Naive thymus-derived CD8-positive, alpha-beta T cell (primary cell): ENCODE measurements at places on chromosomes 5 and 9.

- no peak for DNase-seq
Measured at GRCh38 chr5:87116825-87117512, 150.7 kb upstream of the RASA1 start.

DNA sequence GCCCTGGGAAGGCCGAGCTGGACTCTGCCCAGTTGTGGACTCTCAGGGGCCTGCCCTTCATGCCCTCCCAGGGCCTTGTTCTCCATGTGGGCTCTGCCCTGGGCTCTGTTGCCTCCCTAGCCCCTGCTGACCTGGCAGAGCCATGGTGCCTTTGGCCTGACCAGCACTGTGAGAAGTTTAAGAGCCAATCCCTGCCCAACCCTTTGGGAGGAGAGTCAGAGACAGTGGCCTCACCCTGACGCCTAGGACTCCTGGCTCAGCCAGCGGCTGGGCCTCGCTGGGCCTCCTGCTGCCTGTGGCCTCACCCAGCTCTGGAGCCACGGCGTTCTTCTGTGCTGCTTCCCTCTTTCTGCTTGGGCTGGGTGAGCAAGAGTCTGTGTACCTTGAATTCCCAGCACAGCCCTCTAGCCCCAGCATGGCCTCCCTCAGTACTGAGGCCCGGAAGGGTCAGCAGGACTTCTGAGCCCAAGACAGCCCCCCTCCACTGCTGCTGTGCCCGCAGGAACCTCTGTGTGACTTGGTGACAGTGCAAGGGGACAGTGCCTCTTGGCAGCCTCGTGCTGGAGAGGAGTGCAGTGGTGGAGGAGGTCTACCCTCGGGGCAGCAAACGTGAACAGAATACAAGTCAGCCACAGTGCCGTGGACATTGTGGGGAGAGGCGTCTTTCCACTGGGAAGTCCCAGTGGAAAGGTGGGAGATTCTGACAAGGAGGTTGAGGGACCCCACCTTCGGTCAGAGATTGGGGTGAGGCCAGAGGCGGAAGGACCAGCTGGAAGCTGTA lies 97.4 kb downstream of the CACNA1B start:
- no peak for DNase-seq

- DNase-seq = no peak
Measured at GRCh38 chr5:135645336-135646180, 66.8 kb upstream of the CXCL14 start.

DNA sequence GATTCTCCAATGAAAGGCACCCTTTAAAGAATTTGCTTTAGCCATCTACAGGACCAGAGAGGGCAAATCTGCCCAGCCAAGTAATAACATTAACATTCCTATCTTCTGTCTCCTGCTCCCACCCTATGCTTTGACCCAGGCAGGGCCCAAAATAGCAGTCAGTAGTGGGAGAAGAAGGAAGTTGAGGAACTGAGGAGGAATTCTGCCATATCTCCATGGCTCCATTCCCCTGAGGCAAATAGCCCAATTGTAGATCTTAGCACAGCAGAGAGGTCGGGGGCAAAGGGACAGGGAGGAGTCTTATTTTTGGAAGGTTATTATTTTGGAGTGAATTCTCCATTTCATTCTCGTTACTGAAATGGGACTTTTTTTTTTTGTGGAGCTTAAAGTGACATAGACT lies 111.1 kb upstream of the IFNK start:
- DNase-seq = no peak

- DNase-seq = no peak
Measured at GRCh38 chr5:165310031-165310430, 1804.6 kb downstream of the MAT2B start.

- DNase-seq = no peak
Measured at GRCh38 chr9:89314955-89315354, 3.3 kb upstream of the SECISBP2 start.

DNA sequence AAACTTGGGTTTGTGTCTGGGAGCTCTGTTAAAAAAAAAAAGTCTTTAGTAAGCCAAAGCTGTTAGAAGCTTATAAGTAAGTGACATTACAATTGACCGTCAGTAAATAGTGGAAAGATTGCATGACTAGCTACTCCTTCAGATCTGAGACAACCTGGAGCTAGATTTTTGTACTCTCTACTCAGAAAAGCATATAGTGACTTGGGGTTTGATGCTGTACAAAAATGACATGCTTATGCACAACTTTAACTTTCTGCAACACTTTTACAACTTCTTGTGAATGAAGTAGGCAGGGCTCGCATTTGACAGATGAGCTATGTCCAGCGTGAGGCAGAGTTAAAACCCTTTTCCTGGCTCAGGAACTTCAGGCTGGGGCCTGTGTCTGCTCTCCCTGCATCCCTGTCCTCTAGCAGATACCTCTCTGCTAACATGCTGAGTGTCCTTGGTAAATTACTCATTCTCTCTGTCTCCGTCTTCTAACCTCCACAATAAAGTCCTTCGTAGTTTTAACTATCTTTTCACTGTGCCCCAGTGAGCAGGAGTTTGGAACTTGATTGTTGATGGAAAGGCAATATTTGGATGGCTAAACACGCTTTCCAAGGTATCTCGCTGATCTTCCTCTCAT lies 471 bp upstream of the GHR start:
- no peak for DNase-seq

DNA sequence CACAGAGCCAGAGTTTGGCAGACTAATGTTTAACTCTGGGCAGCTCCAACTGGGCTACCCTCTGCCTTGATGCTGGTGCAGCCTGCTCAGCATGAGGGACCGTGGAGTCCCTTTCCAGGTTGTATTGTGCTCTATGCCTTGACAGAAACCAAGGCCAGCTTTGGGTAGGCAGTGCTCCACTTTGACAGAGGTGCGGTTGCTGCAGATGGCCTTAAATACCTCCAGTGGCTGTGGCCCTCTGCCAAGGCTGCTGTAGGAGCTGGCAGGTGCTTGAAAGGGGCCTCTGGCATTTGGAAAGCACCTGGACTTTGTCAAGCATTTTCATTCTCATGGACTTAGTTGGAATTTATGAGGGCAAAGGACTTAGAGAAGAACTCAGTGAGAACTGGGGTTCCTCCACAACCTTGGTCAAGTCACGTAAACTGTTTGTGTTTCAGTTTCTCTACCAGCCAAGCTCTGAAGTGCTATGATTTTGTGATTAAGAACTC lies 249.7 kb upstream of the ZNF462 start:
- no peak for DNase-seq

DNA sequence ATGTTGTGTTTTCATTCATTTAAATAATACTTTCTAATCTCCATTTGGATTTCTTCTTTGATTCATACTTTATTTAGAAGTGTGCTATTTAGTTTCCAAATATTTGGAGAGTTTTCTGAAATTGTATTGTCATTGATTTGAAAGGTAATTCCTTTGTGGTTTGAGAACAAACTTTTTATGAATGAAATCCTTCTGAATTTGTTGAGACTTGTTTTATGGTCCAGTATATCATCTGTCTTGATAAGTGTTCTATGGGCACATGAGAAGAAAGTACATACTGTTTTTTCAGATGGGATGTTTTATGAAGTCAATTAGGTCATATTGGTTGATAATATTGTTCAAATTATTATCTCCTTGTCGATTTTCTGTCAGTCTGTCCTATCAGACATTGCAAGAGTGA lies 953.8 kb downstream of the NR2F1-AS1 start:
- DNase-seq = no peak

GRCh38 chr9:35636135-35636876 lies 14.4 kb downstream of the SIT1 start:
- DNase-seq = no peak

GRCh38 chr5:130222573-130222972 lies 318.3 kb downstream of the CHSY3 start:
- DNase-seq = no peak

GRCh38 chr5:169728-170094 lies 21.6 kb upstream of the LRRC14B start:
- no peak for DNase-seq

DNA sequence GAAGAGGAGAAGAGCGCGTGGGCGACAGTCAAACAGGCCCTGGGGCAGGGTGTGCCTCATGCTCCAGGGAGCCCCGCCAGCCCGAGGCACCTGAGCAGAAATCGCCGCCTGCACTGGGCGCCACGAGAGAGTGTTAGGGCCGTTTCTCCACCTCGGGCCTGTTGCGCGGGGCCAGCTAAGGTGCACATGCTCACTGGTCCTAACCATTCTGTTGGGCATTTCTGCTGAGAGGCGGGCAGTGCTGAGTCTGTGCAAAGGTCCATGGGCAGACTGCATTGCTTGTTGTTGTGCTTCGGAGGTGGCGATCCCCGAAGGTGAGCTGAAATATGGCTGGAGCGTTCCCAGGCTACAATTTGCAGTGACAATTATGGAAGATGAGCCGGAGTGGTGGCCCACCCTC lies 367.8 kb upstream of the SPATA31A5 start:
- DNase-seq = no peak

DNA sequence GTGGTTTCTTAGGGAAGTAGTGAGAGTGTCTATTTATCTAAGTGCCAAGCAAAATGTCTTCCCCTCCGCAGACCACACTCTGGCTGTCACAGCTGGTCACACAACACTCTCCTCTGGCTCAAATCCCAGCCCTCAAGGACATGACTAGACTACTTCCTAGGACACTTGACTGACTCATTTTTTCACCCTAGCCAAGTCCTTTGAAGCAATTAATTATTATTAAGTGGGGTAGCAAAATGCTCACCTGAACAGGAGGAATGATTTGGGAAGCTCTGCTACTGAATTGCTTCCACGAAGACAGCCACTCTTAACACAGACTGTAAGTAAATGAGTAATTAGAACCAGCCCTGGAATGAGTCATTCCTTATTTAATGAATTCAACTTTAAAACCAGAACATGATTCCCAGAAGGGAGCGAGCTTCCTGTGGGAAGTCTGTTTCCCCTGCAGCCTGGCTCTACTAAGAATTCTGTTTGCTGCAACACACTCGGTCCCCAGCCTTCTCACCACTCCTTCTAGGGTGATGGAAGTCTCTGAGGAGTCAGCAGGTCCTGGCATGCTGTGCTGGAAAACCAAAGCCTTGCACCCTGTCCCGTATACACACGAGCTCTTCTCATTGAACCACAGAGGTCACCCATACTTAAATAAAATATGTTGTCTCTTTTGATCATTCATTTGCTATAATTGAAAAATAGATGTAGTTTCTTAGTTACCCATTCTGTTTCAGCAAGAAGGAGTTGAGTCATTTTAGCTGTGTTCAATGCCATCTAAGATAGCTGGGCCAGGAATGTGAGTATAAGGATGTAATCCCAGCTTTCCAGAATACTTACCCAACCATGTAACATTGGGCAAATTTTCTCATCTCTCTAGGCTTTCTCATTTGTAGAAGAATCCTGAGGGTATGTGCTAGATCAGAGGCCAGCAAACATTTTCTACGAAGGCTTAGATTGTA lies 218.6 kb upstream of the RASEF start:
- no peak for DNase-seq

- DNase-seq = no peak
Measured at GRCh38 chr9:6214434-6214833, 1.2 kb upstream of the IL33 start.

DNA sequence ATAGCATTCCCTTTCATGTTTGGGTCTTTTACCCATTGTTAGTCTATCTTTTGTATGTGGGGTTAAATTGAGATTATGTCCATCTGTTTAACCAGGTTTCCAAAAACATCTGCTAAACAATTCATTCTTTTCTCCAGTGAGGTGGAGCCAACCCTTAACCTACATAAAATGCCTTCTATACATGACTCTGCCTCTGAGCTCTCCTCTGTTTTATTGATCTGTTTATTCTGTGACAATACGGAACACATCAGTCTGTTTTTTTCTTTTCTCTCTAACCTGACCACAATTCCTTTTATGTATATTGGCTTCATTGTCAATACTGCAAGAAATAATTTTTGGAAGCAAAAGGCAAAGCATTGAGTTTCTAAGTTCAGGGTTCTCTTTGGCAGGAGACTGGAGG lies 9.9 kb upstream of the ARL15 start:
- no peak for DNase-seq

- DNase-seq = no peak
Measured at GRCh38 chr5:13516195-13516594, 428.3 kb downstream of the DNAH5 start.

GRCh38 chr9:88362681-88363080 lies 25.6 kb upstream of the SPIN1 start:
- no peak for DNase-seq

DNA sequence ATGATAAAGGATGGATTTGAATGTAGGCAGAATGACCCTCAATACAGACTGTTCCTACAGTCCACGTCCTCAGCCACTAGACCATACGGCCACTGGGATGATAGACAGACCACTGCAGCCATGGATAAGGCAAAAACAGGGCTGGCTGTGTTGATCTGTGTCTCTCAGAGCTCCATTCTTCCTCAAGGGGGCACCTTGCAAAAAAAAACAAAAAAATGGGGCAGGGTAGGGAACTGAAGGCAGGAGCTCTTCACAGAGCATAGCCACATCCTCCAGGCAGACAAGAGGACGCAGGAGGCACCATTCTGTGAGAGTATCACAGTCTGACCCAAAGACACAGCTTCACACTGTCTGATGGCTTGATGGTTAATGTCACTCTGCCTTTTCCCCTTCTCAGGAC lies 61.2 kb upstream of the GABRP start:
- no peak for DNase-seq

GRCh38 chr5:149060325-149060724 lies 2.5 kb downstream of the SH3TC2 start:
- no peak for DNase-seq

DNA sequence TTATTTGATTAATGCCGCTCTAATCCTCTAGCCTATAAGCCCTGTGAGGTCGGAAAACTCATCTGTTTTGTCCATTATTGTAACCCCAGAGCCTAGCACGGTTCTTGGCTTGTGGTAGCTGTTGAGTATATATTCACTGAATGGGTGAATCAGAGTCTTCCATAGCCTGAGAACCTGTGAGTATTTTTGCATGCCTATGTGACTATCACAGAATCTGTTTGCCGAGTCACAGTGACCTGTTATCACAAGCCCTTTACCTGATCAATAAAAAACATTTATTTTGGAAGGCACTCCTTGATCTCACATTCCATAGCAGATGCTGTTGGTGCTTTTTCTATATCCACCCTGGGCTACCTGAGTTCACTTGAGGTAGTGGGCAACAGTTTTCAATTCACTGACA lies 125.0 kb upstream of the STC2 start:
- no peak for DNase-seq

DNA sequence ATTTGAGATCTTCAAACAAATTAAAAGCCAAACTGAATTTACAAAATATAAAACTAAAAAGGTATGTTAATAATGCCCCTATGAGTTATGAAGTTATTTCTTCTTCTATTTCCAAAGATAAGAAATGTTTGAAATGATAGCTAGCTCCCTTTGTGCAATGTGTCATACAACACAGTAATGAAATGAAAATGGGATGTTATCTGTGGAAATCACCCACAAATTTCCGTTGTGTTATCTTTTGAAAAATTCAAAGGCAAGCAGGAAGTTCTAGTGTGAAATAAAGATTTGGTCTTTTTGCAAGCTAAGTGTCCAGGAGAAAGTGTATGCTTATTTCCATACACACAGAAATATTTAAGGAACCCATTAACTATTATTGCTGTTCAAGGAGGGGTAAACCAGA lies 375.3 kb upstream of the PRR16 start:
- DNase-seq = no peak
